RWPE2 (cell line): ENCODE measurements at places on chromosomes 2 and 18.

GRCh38 chr18:47619771-47620448 lies 310.5 kb downstream of the SMAD2 start:
- DNase-seq: no peak

- DNase-seq: no peak
These were observed 1.9 kb upstream of the NT5DC4 start for GRCh38 chr2:112718863-112719370.

DNA sequence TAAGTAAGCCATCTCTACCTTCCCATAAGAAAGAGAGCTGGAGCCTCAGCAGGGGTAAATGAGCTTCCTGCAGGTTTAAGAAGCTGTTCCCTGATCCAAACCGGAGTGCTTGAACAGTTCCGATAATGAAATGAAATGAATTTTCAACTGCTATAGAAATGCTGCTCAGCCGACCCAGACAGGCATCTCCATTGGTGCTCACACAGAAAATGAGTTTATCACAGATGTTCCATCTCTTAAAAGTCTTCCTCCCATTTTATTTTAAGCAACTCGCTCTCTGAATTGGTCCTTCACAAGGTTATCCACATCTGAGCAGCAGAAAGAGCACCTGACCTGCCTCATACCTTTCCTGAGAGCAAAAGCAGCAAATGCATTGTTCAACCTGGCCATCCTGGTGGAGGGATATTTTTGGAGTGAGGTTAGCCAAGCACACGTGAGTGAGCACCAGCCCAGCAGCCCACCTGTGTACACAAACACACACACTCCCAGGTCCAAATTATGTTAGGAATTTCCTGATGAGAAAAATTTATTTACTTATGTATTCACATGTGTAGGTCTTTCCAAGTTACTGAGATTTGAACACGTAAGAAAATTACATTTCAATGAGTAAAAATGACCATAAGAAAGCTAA lies 42.2 kb upstream of the CCDC68 start:
- DNase-seq: no peak

DNA sequence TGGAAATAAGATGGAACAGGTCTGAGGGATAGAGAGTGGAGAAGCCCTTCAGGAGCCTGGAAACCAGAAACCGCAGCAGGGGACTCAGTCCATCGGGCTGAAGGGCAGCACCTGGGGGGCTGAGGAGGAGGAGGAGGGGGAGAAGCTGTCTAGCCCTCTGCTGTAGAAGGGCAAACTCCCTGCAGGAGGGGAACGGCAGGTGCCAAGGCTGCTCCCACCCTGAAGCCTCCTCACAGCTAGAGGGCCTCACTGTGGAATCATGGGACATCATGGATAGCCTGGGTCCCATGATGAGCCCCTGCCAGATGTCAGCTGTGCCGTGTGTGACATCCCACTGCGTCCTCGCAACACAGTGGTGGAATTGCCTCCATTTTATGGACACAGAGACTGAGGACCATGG lies 435 bp downstream of the MYO7B start:
- no peak for DNase-seq

DNA sequence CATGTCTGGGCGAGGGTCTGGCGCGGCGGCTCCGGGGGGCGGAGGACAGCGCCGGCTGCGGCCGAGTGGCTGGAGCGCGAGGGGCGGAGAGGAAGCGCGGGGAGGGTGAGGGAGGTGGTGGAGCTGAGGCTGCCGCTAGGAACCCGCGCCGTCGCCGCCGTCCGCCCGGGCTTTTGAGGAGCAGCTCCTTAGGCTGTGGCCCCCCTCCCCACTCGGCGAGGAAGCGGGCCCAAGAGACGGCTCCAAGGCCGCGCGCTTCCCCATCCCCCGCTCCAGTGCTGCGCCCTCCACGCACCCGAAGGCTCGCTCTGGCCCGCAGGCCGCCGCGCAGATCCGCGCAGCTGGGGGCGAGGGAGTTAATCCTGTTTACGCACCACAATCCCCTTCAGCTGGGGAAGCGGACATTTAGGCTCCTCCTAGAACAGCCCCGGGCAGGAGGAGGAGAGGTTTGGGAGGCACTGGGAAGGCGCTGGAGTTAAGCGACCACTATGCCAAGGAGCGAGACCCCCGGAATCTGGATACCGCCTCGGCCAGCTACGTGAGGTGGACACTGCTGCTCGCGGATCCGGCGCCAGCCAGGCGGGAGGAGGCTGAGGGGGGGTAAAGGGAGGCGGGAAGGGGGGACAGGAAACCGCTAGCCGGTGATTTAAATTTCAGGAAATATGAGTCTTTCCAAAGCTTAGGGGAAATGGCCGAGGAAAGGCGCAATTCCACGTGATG lies at the start of gene CNRIP1:
Gene CNRIP1, minus strand, starts transcription at position 552 of the 720 bp plus-strand sequence. Its CDS starts 549 bp downstream, at position 3.
- DNase-seq: peak; percentile 50

DNA sequence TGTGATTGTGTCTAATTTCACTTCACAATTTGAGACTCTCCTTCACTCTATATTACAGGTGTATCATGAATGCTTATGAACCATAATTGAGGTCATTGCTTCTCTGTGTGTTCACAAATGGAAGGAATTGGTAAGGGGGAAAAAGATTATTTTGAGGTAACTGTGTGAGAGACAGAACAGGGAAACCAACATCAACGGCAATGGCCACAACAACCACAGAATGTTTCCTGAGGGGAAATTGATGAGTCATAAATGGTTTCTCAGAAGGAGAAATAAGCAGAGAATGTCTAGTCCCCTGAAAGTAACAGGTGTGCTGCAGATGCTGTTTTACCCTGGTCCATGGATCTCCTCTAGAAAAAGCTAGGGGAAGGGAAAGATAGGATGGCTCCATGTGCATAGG lies 361.2 kb upstream of the GALNT5 start:
- DNase-seq: no peak

- DNase-seq: no peak
These were observed 103.8 kb downstream of the GREB1L start for GRCh38 chr18:21345840-21346239.

DNA sequence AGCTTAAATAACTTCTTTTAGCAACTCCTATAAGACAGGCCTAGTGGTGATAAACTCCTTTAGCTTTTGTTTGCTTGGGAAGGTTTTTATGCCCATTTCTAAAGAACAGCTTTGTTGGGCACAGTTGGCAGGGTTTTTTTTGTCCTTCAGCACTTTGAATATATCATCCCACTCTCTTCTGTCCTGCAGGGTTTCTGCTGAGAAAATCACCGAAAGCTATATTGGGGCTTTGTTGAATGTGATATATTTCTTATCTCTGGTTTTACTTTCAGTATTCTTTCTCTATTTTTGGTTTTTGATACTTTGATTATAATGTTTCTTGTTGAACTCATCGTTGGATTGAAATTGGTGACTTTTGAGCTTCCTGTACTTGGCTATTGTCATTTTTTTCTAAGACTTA lies 372.8 kb upstream of the ZC3H15 start:
- DNase-seq: no peak

DNA sequence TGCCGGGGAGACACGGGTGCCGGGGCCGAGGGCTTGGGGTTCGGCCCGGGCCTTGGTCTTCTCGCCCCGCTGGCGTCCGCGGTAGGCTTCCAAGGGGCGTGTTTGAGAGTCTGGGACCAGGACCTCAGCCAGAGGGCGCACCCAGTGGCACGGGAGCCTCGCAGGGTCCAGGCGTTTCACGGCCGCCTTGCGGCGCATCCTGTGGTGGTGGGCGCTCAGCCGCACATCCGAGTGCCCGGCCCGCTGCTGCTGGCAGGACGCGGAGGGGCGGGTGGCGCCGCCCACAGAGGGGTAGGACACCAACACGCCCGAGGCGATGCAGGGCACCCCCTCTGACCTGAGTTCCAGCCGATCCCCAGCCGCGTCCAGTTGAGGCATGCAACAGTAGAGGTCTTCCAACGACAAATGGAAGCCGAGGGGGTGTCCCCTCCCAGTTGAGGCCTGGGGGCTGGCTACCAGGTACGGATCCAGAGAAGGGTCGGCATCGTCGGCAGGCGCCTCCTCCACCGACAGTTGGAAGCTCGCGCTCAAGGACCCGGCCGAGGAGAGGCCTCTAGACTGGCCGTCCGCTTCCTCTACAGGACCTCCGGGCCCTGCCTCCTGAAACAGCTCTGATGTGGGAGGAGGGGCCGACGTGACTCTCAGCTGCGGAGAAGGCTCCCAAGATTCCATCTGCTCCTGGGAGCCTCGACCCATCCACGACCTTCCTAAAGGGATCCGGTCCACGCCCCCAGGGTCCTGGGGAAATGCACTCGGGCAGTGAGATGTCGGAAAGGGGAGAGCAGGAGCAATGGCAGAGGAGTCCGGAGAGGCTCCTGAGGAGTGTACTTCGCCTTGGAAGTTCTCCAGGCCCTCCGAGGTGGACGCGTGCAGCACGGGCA lies 6.3 kb downstream of the C2orf81 start:
- no peak for DNase-seq

DNA sequence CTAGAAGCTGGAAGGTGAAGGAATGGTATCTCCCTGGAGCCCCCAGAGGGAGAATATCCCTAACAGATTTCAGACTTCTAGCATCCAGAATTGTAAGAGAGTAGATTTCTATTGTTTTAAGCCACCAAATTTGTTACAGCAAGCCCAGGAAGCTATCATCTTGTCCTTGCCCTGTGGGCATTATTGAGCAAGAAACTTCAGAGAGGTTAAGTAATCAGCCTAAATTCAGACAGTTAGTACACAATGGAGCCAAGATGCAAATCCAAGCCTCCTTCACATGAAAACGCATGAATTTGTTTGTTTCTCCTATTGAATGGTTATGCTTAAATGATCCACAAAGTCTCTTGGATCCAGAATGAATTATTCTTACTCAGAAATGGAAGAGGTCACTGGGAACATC lies 55.2 kb upstream of the TRIB2 start:
- no peak for DNase-seq

DNA sequence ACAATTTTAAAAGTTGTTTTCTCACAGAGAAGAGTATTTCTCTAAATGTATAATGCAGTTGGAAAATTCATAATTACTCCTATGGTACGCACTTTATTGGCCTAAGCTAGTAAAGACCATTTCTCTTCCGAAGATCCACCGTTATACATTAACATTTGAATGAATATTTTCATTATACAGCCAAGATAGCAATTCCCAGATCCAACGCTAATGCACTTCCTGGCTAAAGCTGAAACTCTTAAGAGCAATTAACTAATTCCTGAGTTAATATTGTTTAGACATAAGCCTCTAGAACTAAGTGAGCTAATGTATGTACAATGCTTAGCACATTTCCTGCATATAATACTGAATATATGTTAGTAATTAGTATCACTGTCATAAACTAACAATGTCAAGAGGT lies 56.2 kb downstream of the PDK1 start:
- no peak for DNase-seq

GRCh38 chr18:59929621-59930295 lies 30.0 kb downstream of the PMAIP1 start:
- no peak for DNase-seq

DNA sequence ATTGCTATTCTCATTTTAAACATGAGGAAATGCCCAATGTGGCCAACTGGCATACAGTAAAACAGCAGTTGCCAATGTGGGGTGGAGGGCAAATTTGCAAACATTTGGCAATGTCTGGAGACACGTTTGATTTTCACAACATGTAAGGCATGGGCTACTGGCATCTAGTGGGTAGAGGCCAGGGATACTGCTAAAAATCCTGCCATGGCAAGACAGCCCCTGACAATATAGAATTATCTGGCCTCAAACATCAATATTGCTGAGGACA lies 168.6 kb downstream of the KCNE4 start:
- no peak for DNase-seq

DNA sequence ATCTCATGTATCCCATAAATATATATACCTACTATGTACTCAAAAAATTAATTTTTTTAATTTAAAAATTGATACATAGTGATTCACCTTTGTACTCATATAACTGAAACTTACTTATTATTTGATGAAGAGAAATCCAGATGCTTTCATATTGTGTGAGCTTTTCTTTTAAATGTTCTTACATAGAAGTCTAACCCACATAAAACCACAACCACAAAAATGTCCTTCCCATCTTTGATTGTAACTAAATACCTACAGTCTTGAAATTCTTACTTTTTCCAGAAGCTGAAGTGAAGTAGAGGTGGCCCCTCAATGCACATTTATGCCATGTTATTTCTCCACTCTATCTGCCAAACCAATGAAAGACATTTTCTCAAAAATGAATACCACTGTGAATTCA lies 117.9 kb upstream of the COL5A2 start:
- no peak for DNase-seq

- no peak for DNase-seq
These were observed 122.2 kb downstream of the RBMS1 start for GRCh38 chr2:160371251-160372009.

DNA sequence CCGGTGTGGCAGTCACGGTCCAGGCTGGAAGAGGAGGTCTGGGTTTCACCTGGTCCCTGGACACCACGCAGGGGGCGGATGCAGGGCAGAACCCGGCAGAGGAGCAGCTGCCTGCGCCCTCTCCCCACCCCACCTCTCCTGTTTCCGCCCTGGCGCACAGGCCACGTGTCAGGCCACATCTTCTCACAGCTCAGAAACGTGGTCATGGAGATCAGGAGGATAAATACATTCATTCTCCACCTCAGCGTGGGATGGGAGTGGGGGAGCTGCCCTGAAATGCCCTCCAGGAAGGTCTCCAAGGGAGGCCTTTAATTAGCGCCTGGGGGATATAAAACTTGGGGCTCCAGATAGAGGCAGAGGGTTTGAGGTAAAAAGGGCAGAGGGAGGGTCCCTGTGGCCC lies 142.0 kb downstream of the KCTD1 start:
- no peak for DNase-seq

DNA sequence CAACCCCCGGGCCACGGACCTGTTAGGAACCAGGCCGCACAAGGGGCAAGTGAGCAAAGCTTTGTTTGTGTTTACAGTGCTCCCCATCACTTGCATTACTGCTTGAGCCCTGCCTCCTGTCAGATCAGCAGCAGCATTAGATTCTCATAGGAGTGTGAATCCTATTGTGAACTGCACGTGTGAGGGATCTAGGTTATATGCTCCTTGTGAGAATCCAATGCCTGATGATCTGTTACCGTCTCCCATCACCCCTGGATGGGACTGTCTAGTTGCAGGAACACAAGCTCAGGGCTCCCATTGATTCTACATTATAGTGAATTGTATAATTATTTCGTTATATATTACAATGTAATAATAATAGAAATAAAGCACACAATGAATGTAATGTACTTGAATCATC lies 125.6 kb downstream of the FMNL2 start:
- DNase-seq: no peak

GRCh38 chr2:216497382-216498069 lies 1.1 kb upstream of the RPL37A start:
- DNase-seq: no peak

DNA sequence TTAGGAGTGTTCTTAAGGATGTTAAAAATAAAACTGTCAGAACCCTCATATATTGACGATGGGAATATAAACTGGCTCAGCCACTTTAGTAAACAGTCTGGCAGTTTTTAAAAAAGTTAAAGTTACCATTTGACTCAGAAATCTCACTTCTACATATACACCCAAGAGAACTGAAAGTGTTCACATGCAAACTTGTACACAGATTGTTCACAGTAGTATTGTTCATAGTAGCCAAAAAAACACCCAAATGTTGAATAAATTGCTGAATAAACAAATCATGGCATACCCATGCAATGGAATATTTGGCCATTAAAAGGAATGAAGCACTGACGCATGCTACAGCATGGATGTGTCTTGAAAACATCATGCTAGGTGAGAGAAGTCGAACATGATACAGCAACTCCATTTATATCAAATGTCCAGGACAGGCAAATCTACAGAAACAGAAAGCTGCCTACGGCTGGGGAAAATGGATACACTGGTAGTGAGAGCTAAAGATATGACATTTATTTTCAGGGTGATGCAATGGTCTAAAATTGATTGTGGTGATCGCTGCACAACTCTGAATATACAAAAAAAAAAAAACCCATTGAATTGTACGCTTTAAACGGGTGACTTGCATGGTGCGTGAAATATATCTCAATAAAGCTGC lies 10.1 kb downstream of the RPL31 start:
- no peak for DNase-seq
